ENCODE measurements at places on chromosomes 13 and 19.

DNA sequence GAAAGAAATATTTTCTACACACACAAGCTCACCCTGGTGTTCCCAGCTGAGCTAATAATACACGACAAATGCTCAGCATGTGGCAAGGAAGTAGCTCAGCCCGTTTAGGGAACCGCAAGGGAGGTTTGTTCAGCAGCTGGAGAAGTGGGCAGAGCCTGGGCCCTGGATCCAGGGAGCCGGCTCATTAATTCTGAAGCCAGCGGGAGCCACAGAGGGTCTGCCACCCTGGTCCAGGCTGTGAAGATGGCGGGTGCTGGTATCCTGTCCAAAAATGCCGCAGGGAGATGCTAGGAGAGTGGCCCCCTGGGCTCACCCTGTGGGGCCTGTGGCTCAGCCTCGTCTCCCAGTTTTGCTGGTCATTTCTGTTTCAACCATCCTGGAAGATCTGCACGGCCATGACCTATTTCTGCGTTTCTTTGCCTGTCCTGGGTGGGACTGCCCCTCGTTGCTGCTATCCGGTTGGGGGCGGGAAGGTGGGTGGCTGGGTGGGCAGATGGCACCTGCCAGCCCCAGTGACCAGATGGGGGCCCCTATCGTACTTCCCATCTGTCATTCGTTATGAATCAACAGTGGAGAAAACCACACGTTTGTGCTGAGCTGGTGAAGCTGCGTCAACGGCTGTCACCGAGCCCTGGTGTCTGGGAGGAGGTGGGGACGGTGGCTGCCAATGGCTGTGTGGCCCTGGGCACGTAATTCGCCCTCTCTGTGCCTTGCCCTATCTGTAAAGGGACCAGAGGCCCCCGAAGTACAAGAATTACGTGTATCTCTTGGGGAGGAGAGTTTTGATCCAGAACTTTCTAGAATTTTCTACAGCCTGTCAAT lies 2.7 kb upstream of the GNA15 start:
- peak; percentile 41 for DNase-seq

GRCh38 chr13:113280126-113280525 lies 16.9 kb upstream of the LAMP1 start:
- DNase-seq, result no peak

DNA sequence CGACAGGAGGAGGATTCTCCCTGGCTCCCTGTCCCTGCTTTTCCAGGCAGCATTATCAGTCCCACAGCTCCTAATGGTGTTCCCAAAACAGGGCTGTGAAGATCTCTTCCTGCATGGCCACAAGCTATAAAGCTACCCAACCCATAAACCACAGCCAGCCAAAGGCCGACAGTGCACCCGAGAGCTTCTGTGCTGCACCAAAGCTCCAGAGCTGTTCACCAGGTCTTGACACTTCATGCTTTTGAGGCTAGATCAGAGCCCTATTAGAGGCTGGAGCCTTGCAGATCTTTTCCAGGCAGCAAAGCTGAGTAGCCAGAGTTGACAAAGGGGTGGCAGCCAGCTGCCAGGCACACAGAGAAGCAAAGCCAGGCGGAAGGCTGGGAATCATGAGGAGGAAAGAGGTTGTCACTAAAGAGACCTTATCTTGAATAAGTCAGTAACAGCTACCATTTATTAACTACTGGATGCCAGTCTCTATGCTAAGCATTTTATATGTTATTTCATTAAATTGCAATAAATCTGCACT lies 180.4 kb downstream of the KATNAL1 start:
- no peak for DNase-seq

DNA sequence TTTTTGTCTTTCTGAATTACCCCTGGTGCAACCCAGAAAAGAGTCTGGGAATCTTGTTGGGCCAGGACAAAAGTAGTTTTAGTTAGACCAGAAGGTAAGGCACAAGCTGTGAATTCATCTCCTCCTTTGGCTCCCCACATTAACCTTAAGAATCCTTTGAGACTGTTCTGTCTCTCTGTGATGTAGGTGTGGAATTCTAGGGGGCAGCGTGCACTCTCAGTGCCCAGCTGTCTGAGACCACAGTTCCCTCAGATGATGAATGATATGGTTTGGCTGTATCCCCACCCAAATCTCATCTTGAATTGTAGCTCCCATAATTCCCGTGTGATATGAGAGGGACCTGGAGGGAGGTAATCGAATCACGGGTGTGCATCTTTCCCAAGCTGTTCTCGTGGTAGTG lies 43.9 kb downstream of the ZNF506 start:
- no peak for DNase-seq

DNA sequence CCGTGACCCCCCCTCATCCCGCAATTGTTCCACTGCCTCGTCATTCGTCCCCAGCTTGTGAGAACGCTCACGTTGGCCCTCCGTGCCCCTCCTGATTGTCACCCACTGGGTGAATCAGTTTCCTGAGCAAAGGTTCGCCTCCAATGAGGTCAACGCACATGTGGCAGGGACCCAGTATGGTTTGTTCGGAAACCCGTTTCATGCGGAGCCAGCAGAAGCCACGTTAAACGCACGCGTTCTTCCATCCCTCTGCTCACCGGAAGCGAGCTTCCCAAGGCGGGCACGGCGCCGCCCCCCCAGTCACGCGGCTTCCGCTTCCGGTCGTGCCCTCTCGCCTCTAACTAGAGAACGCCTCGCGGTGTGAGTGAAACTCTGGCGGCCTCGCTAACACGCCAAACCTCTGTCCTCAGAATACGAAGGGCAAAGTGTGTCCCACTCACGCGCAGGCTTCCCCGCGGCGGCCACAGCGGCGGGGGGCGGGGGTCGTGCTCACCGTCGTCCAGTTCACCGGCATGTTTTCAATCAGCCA lies 18.0 kb upstream of the CFAP97D2 start:
- DNase-seq, result no peak

- no peak for DNase-seq
Measured at GRCh38 chr19:16449330-16449961, 22.3 kb downstream of the EPS15L1 start.

DNA sequence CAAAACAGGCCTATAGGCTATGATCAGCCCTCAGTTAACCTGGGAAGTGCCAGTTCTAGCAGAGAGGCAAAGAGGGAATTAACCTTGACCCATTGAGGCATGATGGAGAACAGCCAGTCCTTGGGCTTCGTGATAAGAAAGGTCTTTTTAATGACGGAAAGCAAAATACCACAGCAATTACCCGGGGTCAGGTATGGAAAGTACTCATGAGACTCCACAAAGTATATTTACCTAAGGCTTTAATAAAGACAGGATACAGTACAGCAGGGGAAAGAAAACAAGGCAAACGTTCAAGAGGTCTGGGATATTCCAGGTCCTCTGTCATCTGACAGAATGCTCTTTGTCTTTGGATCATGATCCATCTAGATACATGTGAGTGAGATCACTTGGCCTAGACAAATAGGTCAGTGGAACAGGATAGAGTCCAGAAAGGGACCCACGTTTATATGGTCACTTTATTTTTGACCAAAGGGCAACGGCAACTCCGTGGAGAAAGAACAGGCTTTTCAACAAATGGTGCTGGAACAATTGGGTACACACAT lies 52.2 kb downstream of the WDFY2 start:
- DNase-seq, result no peak

- no peak for DNase-seq
Measured at GRCh38 chr13:44374348-44374712, 706 bp downstream of the SERP2 start.

GRCh38 chr19:57363688-57364181 lies 384 bp downstream of the TRAPPC2B start:
- DNase-seq, result no peak

DNA sequence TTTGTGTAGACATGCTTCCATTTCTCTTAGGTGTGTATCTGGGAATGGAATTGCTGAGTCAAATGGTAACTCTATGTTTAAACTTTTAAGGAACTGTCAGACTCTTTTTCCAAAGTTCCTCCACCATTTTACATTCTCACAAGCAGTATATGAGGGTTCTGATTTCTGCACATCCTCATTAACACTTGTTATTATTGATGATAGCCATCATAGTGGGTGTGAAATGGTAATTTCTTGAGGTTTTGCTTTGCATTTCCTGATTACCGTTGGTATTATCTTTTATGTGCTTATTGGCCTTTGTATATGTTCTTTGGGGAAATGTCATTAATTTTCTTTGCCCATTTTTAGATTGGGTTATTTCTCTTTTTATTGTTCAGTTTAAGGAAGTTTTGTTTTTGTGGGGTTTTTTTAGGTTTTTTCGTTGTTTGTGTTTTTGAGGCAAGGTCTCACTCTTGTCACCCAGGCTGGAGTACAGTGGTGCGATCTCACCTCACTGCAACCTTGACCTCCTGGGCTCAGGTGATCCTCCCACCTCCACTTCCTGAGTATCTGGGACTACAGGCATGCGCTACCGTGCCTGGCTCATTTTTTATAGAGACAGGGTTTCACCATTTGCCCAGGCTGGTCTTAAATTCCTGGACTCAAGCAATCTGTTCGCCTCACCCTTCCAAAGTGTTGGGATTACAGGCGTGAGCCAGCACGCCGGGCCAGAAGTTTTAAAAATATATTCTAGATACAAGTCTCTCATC lies 34.3 kb downstream of the NAA16 start:
- DNase-seq, result no peak

DNA sequence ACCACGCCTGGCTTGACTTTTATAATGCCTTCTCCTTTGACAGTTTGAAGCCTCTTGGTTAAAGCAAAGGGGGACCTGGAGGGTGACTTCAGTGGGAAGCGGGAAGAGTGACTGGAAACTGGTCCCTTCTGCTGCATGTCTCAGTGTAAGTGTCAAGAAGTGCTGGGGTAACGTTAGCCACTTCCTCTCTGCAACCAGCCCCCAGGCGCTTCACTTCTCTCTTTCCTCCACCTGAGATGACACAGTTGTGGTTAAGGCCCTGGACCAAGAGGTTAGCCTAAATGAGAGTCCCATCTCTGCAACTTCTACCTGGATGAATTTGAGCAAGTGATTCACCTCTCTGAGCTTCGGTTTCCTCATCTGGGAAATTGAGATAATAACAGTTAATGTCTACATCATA lies 16.3 kb downstream of the LEUTX start:
- no peak for DNase-seq

GRCh38 chr19:11098327-11098726 lies 9.1 kb downstream of the LDLR start:
- no peak for DNase-seq

DNA sequence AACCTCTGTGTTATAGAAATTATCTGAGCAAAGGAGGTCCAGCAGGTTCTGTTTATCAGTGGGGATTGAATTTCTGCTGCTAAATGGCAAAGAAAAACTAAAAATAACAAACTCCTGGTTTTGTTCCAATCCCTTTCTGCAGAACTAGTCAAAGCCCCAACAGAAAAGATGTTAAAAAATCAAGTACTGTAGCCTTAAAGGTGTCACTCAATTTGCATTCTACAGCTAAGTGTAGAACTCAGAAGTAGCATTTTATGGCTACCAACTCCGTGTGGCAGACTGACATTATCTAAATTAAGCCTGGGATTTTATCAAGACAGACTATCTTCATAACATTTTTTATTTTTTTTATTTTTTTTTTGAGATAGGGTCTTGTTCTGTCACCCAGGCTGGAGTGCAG lies 91.5 kb upstream of the SLC15A1 start:
- DNase-seq, result no peak

Data from fibroblast of upper back skin (primary cell).